ENCODE measurements at places on chromosomes 11 and 22.

GRCh38 chr11:33633251-33634003 lies 67.2 kb downstream of the C11orf91 start:
- peak; percentile 34 for DNase-seq

DNA sequence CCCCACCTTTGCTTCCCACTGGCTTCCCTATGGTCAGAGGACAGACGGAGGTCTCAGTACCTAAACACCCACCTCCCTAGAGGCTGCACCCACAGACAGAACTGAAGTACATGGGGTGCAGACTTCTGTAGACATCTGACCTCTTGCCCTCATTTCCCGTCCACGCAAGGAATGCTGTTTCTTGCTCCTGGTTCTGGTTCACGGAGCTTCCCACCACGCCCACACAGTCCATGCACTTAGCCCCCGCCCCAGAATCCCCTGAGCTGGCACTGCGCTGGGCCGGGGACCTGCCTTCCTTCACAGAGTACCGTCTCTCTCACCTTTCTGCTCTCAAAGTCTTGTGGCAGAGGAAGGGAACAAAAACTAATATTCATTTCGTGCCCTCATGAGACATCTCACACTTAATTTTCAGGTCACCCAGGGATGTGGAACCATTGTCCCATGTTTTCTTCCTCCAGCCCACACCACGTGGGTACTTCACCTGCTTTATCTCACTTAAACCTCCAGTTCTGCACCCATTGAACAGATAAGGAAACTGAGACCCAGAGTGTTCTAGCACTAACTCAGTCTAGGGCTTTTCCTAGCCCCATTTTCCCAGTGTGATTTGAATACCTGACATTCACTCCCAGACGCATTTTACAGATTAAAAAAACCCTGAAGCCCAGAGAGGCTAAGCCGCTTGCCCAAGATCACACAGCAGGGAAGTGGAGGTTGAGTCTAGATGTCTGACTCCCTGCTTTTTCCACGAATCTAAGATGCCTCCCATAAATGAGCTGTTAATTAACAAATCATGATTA lies 5.7 kb downstream of the TMPRSS6 start:
- DNase-seq: no peak

DNA sequence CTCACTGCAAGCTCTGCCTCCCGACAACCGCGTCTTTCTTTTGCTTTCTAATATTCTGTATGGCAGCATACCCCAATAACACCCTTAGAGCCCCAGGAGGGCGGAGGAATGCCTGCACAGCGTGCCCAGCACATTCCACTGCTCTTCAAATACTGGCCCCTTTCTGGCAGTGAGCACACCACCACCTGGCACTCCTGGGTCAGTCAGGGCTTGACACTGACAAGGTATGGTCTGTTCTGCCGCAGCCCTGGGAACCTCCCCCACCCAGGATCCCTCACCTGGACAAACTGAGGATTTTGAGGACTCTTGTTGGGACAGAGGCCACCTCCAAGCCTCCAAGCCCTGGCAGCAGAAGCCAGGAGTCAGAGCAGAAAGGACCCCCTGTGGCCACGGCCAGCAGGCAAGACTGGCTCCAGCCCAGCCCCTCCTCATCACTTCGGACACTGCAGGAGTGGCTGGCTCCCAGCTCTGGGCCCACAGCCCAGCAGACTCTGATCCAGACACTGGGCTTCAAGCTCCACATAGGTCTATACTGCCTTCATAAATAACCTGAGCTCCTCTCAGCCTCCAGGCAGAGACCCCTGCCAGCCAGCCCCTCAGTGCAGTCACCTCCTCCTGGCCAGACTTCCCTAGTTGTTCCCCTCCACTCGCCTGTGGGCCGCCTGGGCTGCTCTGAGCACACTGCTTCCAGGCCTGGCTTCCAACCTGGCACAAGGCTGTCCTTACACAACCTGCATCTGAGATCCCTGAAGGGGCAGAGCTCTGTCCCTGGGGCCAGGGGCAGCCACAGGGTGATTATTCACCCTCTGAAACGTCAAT lies 14.5 kb downstream of the CARS1 start:
- DNase-seq: no peak

GRCh38 chr22:28204382-28204781 lies 285.3 kb upstream of the PITPNB start:
- no peak for DNase-seq

DNA sequence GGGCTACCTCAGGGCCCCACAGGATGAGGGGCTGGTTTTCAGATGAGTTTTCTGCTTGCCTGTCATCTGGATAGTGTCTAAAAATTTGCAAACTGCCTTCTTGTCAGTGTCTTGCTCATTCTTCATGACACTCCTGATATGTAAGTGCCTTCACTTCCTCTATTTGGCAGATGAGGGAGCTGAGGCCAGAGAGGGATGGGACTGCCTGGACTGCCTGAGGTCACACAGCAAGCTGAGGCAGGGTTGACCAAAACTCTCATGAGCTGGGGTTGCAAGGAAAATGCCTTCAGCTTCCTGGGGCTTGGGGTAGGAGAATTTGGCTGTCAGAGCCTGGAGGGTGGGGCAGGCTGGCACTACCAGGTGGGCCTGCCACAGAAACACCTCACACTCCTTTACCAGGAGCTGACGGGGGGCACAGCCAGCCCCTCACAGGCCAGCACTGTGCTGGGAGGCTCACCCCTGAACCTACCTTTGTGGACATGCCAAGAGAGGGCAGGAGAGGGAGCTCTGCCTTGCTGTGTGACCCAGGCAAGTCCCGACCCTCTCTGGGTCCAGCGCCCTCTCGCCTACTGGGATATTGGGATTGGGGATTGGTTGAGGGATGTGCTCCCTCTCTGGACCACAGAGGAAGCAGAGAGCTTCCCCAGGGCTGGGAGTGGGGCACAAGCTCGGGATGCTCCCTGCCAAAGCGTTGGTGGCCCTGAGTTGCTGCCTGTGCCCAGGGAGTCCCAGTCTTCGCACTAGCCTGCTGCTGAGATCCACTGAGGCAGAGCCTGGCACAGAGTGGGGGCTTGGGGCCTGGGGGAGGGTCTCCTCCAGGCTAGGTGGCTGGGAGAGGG lies 1.9 kb upstream of the P2RY6 start:
- DNase-seq: no peak

- DNase-seq: no peak
These were observed 28.2 kb downstream of the FZD4 start for GRCh38 chr11:86926975-86927374.

DNA sequence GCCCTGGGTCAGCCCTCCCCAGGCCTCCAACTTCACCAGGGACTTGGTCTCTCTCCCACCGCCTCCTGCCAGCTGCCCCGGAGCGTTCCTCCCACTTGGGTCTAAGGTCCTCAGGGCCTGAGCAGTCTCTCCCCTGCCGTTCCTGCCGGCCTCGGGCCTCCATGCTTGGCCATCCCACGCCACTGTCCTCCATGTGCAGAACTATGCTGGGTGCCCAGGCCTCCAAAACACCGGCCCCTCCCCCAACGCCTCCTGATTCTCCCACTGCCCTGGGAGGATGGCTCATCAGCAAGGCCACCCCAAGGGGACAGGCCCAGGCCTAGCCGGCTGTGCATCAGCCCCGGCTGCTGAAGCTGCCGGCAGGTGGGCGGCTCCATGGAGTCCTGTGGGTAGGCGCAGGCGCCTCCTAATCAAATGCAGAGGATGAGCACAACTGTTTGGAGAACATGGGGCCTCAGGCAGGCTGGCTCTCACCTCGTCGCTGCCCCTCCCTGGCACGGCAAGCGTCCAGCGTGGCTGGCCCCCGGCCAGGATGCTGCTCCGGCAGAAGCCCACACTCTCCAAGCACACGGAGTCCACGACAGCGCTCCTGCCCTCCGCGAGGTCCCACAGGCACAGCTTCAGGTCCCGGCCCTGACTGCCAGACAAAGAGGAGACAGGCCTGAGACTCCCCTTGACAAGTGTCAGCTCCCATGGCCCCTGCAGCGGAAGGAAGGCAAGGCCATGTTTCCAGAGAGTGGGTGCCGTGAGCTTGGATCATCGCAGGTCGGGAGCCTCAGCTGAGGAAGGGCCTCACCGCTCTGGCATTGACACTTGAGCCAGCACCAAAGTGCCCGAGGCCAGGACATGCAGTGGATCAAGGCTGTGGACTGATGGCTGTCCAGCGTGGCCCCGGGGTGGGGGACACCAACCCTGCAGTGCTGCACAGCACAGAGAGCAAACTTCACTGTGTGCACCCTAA lies 42.6 kb downstream of the GNB1L start:
- no peak for DNase-seq

GRCh38 chr11:111435046-111435698 lies 56.1 kb upstream of the POU2AF1 start:
- DNase-seq: peak; percentile 54

DNA sequence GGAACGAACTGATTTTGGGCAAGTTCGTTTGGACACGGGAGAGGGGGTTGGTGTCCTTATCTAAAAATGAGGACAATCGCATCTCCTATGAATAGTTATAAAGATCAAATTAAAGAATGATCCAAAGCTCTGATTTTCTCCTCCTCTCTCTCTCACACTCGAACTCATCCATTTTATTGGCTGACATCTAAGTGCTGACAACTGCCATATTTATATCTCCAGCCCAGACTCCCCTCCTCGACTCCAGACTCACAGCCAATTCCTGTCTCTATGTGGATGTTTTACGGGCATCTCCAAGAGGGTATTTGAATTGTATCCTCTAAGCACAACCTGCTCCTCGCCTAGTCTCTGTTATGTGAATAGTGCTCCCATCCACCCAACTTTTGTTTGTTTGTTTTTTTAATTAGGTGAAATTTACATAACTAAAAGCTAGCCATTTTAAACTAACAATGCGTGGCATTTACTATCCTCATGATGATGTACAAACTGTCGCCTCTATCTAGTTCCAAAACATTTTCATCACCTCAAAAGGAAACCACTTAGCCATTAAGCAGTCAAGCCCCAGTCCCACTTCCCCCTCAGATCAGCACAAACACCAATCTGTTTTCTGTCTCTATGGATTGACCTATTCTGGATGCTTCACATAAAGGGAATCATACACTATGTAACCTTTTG lies 4.0 kb downstream of the SYN3 start:
- no peak for DNase-seq

GRCh38 chr22:17159504-17159951 lies 451 bp upstream of the HDHD5 start:
- DNase-seq: peak; percentile 3

GRCh38 chr11:2462543-2462985 lies 17.8 kb downstream of the KCNQ1 start:
- no peak for DNase-seq

DNA sequence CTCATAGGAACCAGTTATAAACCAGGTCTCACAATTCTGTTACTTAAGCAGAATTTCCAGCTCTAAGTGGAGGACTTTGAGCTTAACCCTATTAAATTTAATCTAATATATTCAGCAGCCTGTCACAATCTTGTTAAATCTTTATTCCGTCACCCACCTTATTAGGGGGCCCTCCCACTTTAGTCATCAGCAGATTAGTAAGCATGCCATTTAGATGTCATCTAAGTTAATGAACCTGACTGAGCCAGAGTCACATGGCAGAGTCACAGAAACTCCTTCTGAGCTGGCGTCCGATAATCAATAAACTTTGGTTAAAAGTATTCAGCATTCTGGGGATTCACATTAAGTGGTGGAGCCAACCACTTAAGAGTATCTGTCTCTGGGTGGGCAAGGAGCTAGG lies 35.1 kb downstream of the TTC12 start:
- no peak for DNase-seq

DNA sequence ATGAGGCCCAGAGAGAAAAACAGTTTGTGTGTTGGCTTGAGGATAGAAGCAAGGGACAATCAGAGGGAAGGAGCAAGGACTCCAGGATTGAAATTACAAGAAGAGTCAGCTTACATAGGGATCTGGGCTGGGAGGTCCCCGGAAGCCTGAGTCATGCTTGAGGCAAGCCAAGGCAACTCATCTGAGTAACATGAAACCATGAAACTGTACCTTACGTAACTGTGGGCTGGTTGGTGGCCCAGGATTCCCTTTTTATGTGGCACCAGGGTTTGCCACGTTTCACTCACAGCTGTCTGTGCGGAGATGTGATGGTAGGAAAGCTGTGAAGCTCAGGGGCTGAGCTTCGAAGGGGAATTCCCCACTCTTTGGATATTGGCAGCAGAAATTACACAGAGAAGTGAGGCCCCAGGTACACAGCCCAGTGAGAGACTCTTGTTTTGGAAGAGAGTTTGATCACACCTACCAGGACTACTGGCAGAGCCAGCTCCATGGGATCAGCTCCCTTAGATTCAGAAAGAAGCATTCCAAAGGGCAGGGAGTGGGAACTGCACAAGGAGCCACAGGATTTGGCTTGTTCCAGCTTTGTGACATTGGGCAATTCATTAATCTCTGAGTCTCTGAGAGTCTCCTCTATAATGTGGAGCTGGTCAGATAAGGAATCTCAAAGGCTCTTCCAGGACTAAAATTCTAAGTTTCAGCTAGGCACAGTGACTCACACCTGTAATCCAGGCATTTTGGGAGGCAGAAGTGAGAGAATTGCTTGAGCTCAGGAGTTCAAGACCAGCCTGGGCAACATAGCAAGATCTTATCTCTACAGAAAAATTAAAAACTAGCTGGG lies 7.8 kb downstream of the SLC5A1 start:
- DNase-seq: peak; percentile 55

DNA sequence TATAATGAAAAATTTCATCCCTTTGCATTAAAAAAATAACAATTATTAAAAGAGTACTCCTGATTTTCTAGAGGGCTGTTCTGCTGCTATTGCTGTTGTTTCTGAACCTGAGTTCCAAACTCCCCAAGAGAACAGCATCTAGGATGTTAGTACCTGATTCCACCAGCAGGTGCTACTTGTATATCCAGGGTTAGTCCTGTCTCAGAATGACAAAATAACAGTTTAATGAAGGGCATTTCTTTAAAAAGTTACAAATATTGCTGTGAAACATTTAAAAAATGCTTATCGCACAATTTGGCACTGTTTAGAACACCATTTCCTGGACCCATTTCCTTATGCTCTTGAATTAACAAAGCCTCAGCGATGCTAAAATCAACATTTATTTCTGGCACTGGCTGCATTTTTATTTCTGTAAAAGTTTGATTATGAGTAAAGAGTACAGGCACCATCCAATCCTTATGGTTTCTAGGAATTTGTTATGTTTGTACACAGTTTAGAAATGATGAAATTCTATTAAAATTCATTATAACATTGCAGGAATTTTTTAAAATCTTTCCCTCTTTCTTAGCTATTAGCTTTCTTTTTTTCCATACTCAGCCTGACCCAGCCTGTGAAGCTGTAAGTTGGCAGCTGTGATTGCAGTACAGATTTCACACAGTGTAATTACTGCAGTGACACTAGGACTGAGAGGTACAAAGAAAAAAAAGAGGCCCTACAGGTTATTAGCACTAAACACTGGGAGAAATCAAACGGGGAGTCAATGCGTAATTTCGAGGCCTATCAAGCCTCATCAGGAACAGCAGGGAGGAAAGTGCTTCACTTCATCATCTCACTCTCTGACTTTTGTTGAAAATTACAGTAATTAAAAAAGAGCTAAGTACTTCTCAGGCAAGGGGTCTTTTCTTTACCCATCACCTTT lies 208.8 kb downstream of the DCDC1 start:
- peak; percentile 1 for DNase-seq
